ENCODE measurements at places on chromosomes 11 and 22.
A peak's percentile ranks its signal among the peaks of the same experiment; 100 is the strongest.

DNA sequence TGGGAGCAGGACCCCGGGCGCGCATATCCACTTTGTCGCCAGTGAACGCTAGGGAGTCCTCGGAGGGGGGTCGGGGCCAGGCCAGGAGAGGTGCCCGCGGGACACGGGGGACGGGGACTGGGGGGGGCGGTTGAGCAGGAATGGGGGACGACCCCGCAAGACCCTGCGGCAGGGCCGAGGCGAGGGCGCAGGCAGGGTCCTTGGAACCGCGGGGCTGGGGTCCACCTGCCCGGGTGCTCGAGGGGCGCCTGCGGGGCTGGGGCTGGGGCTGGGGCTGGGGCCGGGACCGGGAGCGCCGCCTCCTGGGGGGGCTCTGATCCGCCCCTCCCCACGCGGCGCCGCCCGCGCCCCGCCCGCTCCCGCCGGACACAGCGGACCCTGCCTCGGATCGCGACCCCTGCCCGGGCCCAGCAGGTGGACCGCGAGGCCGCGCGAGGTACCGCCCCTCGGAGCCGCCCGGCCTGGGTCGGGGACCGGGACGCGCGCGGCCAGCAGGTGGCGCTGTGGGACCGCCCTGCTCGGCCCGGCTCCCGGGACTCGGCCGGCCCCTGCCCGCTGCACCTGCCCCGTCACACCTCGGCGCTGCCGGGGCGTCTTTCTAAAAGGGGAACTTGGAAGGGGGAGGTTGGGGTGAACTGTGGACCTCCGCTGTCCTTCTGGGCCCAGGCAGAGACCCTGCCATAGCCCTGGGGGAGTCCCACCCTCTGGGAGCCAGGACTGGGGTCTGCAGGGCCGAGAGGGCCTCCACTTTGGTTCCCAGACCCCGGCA lies 11.0 kb downstream of the CRELD2 start:
- DNase-seq, result no peak

DNA sequence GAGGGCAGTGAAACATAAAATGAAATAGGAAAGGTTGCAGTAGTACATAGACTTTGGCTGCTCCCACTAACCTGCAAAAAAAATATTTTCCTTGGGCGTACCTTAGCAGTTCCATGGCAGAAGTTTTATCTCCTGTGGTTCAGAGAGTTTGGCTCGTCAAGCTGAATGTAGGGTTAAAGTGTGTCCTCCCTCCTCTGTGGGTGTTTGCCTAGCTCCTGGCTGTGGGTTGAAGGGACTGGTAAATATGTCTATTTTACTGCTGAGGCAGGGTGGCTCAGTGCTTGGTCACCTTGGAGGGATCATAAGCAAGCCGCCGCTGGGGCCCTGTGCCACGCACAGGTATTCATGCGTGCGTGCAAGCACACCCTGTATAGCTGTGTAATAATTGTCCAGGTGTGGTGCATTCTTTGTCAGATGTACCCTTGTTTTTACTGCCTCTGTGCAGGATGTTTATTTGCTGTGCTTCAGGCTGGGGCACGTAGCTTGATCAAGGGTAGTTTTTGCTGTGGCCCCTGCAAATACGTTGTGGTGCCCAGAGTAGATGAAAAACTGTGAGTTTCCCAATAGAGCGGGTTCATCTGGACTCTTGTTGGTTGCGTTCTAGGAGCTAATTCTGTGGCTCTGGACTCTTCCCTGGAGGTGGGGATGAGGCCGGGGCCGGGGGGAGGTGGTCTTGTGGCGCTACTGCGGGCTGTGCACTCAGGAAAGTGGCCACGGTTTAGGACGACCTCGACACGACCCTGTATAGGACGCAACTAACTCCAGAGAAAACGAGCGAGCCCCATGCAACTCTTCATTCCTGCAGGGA lies 732 bp upstream of the SORL1 start:
- peak; percentile 69 for DNase-seq

GRCh38 chr11:106456647-106457046 lies 379.2 kb downstream of the AASDHPPT start:
- DNase-seq, result no peak

DNA sequence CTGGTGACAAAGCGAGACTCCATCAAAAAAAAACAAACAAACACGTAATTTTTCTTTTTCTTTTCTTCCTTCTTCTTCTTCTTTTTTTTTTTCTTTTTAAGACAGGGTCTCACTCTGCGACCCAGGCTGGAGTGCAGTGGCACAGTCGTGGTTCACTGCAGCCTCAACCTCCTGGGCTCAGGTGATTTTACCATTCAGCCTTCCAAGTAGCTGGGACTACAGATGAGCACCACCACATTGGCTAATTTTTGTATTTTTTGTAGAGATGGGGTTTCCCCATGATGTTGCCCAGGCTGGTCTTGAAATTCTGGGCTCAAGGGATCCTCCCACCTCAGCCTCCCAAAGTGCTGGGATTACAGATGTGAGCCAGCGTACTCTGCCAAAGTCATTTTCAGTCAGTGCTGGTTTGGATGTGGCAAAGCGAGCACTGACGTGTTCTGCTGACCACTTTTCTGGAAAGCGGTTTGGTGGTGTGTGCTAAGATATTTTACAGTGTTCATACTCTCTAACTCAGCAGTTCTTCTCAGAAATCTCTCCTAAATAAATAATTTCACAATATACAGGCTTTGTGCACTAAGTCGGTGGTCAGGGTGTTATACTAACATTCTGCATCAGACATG lies 10.7 kb downstream of the FAM118A start:
- no peak for DNase-seq

- DNase-seq, result no peak
Measured at GRCh38 chr11:119537306-119538253, 114.6 kb upstream of the THY1 start.

- peak; percentile 55 for DNase-seq
Measured at GRCh38 chr11:62974848-62975522, 9.8 kb downstream of the SLC22A6 start.

- no peak for DNase-seq
Measured at GRCh38 chr11:133366147-133366546, 166.2 kb downstream of the OPCML start.

DNA sequence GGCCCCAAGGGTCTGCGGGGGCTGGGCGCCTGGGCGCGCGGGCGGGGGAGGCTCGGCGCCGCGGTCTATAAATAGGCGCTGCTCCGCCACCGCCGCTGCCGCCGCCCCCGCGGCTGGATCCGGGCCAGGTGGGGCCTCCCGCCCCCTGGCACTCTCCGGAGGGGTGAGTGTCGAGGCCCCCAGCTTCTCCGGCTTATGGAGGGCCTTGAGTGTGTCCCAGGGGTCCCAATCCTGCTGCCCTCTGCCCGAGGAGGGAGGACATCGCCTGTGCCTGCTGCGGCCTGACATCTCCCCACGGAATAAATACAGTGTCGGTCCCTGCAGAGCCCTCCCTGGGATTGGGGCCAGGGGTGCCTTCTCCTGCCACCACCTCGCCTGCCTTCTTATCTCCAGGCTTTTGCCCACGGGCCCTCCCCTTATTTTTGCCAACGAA lies 4.3 kb upstream of the GP1BB start:
- no peak for DNase-seq

DNA sequence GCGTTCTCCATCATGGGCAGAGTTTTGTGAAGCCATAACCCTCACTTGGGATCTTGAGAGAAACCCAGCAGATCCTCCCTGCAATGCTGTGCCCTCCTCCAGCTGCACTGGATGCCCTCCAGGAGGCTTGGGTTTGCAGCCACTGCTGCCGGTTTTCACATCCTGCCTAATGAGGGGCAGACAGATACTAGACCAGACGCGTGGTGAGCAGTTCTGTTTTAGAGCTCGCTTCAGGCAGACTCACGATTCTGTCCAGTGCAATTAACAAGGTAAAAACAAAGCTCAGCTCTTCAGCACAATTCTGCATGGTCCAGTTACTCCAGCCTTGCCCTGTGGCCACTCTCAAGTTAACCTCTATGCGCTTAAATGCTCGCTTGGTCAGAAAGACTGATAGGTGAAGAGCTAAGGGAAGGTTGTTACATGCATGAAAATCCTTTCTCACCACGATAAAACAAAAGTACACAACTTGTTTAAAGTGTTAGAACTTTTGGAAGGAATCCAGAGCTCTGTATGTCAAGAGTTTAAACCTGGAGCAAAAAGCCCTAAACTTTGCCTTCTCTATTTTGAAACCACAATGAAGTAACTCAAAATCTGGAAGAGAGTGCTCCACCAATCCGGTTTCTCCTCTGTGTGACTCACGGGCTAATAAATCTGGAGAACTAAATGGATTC lies 292.3 kb upstream of the FAT3 start:
- no peak for DNase-seq

DNA sequence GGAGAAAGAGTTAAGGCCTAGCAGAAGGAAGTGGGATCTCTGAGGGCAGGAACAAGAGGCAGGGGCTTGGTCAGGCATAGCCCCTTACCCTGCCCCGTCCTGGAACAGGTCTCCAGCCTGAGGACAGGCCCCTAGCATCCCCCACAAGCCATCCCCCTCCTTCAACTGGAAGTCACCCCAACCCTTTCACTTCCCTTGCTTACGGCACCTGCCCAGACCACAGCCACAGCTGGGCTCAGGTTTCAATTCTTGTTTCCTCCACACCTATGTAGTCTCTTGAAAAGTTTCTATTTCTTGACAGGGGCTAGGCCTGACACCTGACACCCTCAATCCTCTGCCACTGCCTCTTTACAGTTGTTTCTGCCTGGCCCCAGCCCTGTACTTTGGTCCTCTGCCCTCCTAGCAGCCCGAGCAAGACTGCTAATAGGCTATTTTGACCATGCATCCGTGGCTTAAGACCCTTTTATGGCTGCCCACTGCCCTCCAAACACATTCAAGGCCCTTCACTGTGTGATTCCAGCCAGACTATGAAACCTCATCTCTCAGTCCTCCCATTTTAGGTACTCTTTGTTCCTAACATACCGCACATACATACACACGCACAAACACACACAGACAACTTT lies 10.9 kb upstream of the FCHSD2 start:
- DNase-seq, result no peak

DNA sequence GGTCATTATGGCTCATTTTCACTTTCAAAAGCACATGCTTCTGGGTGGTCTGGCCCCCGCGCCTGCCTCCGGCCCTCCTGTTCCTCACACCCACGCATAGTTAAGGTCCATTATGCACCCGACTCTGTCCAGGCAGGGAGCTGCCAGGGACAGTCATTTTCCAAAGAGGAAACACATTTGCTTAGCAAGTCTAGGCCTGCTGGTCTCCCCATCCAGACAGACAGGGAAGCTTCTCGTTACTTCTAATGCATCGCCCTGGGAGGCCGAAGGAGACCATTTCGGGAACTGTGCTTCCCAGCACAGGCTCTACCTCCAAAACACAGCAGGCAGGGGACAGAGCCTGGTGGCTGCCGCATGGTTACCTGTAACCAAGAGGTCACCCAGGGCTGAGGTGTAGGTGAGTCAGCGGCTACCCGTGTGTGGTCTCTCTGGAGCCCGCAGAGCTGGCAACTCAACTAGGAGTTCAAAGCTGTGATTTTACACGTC lies 87.1 kb upstream of the SHANK2 start:
- peak; percentile 19 for DNase-seq

DNA sequence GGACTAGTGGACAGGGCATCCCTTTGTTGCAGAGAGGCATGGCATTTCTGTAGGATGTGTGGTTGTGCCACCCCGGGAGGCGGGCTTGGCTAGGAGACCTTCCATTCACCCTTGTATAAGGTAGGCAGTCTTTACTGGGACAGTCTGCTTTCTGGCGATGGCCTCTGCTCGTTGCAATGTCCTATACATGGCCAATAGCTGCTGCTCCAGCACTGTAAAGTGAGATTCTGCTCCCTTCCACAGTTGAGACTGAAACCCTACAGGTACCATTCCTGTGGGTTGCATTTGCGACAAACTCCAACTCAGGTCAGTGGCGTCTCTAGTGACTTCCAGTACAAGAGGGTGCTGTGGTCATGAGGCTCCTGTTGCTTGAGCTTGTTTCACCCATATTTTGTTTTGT lies 20.4 kb upstream of the APOL3 start:
- no peak for DNase-seq

GRCh38 chr11:66414120-66414934 lies 6.5 kb upstream of the NPAS4 start:
- no peak for DNase-seq

DNA sequence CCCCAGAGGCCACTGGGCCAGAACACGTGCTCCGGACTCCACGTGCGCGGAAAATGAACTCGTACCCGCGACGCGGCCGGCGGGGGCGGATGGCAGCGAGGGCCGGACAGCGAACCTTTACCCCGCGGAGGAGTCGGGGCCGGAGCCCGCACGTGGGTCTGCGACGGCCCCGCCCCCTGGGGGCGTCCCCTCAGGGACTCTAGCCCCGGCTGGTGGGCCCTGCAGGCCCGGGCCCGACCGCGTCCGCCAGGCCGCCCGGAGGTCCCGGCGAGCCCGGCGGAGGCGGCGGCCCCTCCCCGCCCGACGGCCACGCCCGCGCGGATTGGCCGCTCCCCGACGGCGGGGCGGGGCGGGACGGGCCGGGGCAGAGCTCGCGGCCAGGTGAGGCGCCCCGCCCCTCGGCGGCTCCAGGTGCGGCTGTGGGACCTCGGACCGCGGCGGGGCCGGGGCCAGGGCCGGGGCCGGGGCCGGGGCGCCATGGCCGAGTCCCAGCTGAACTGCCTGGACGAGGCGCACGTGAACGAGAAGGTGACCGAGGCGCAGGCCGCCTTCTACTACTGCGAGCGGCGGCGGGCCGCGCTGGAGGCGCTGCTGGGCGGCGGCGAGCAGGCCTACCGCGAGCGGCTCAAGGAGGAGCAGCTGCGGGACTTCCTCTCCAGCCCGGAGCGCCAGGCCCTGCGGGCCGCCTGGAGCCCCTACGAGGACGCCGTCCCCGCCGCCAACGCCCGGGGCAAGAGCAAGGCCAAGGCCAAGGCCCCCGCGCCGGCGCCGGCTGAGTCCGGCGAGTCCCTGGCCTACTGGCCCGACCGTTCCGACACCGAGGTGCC lies at the start of gene FAM83F:
Gene FAM83F, plus strand, starts transcription at position 389 of the 827 bp plus-strand sequence. Its CDS starts 89 bp downstream, at position 478.
- DNase-seq, result peak; percentile 68

GRCh38 chr11:9210922-9211320 lies 54.2 kb downstream of the DENND5A start:
- DNase-seq, result no peak

DNA sequence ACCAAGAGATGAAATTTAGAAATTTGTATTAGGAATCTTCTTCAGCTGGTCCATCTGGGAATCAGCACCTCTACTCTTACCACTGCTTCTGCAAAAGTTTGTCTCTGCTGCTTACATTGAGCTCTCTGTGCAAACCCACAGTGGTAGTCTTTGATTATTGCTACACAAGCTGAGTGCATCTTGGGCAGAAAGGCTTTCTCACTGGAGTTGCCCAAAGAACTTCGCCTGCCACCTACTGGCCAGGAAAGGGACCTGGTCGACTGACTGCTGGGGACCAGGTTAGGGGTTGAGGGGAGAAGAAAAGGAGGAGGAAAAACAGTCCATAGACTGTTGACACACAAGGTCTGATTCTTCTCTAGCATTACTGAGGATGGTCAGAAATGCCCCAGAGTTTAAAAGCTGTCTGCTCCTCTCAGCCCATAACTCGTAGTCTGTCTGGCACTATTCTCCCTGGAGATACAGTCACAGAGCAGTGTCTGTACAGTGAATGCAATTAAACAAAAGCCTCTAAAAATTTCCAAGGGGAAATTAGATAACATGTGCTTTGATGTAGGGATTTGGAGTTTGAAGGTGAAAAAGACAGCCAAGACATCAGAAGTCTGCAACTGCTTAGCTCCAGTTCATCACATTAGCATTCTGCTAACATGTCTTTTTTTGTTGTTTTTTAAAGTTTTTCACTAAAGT lies 215.0 kb upstream of the CTSC start:
- no peak for DNase-seq
